H9 (cell line): ENCODE measurements at places on chromosomes 2 and 18.

GRCh38 chr2:117717072-117717471 lies 97.4 kb upstream of the DDX18 start:
- no peak for DNase-seq

GRCh38 chr18:77161961-77162360 lies 29.4 kb upstream of the MBP start:
- DNase-seq = no peak

DNA sequence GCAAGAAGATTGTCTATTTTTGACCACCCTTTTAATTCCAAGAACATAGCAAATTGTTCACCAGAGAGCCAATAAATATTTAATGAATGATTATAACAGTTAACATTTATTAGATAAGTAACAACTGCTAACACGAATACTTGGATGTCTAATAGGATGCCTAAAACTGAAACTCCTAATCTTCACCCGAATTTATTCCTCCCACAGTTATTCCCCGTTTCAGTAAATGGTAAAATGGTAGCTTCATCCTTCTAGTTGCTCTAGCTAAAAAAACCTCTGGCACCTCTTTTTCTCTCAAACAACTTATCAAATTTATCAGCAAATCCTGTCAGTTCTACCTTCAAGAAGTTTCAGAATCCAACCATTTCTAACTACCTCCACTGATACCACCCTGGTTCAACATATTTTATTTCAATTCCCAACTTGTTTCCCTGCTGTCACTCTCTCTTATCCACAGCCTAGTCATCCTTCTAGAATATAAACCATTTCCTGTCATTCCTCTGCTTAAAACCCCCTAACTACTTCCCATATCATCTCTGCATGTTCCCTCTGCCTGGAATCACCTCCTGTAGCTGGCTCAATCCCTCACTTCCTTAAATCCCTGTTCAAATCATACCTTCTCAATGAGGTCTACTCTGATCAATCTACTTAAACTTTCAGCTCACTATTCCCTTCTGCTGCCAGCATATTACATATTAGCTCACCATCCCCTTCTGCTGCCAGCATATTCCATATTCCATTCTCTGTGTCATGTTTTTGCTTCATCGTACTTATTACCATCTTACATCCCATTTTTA lies 93.8 kb downstream of the ROCK2 start:
- no peak for DNase-seq

DNA sequence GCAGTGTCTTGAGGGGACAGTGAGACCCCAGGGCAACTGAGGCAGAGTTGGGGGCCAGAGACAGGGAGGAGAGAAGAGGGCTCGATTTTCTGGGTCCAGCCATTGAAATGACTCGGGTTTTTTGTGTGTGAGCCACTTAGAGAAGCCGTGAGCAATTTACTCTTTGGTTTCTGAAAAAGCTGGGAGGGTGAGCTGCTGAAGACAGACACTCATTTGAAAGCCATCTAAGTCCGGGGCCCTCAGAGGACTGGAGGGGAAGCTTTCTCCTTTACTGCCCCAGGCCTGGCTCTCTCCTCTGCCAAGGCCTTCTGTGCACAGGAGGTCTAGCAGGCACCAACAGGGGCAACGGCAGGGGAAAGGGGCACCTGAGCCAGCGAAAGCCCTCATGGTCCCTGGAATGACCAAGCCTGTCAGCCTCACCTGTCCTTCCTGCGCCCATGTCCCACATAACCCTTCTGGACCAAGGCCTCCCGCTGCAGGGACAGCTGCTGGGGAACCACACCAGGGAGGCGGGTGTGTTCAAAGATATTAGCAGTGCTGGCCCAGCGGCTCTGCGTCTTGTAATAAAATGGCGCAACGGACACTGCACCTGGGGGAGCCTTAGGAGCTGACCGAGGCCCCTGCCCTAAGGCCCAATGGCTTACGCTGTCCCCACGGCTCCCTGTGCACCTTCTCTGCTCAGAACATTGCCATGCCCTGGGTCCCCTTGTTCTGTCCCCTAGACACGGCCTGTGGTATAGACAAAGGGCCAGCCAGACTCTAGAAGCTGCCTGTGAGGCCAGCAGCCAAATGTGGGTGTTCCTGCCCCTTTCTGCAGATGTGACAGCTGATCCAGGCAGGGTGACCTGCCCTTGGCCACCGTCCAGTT lies 45.8 kb downstream of the HS6ST1 start:
- peak; percentile 18 for DNase-seq
